ENCODE measurements at places on chromosomes 6 and 20.

DNA sequence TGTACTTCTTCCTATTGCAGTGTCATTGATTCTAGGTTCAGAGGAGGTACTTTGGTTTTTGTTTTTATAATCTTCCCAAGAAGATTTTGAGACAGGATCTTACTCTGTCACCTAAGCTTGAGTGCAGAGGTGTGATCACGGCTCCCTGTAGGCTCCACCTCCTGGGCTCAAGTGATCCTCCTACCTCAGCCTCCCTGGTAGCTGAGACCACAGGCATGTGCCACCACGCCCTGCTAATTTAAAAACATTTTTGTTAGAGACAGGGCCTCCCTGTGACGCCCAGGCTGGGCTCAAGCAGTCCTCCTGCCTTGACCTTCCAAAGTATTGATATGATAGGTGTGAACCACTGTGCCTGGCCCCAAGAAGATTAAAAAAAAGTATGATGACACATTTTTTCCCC is 3.4 kb upstream of the SLC17A5 start:
- DNase-seq: no peak

GRCh38 chr6:43708860-43709653 is 21.5 kb upstream of the MRPS18A start:
- DNase-seq: no peak

GRCh38 chr6:160419488-160419887 is 71.3 kb downstream of the SLC22A3 start:
- DNase-seq: no peak

DNA sequence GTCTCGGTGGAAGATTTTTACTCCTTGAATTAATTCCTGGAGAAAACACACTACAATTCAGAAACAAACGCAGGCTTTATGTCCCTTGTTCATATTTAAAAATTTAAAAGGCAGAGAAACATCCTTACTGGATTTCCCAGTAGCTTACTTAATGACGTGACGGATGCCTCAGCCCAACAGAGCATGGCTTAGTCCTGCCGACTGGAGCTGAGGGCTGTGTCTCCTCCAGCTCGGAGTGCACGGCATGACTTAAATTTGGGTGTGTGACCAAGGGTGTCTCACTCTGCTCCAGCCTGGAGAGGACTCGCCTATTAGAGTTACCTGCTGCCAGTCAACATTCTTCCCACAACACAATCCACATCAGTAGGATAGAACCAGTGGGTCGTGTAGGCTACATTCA is 107.1 kb downstream of the PSMB1 start:
- DNase-seq: no peak

DNA sequence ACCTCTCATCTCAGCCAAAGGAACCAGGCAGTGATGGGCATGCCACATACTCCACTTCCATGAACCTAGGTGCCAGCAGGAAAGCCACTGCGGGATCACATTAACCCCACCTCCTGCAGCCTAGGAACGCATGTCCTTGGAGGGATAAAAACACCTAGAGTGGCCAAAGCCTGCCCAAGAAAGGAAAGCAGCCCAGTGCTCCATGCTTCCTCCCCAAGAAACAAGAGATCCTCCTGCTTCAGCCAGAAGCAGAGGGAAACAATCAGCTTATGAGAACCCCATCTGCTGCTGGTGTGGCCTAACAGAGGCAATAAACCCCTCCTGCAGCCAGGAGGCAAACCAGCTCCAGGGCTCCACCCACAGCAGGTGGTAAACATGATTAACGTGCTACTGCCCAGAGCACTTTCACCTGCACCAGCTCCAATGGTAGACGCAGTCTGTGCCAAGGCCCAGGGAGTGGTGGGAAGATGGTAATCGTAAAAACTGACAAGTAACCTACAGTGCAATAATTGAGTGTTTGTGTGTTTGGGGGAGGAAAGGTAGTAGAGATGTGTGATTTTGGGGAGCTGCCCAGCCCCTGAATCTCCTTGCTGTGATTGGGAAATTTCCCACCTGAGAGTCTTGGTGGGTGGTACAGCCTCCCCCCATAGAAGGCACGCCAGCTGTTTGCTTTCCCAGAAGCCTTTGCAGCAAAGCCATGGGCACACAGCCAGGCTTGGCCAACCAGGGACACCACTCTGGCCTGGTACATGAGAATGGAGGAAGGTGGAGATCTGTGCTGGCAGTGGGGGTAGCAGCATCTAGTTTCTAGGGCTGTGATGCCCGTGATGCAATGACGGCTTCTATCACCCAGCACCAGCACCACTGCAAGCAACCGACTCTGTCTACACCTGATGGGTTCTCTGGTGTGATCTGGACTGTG is 50.6 kb upstream of the TBC1D7 start:
- no peak for DNase-seq

GRCh38 chr6:52994031-52994838 is 849 bp downstream of the GSTA4 start:
- DNase-seq: no peak

DNA sequence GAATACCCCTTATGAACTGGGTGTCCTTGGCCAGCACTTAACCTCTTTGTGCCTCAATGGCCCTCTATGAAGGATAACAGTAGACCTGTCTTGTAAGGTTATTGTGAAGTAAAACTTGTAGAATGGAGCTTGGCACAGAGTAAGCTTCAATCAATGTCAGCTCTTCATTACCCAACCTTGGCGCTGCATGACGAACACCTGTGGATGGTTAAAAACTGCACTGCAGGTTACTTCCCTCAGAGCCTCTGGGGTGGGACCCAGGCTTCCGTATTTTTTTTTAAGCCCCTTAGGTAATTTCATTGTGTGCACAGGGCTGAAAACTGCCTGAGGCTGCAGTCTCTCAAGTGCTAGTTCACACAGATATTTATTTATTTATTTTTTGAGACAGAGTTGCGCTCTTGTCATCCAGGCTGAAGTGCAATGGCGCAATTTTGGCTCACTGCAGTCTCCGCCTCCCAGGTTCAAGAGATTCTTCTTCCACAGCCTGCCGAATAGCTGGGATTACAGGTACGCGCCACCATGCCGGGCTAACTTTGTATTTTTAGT is 42.8 kb upstream of the SLC23A2 start:
- no peak for DNase-seq

DNA sequence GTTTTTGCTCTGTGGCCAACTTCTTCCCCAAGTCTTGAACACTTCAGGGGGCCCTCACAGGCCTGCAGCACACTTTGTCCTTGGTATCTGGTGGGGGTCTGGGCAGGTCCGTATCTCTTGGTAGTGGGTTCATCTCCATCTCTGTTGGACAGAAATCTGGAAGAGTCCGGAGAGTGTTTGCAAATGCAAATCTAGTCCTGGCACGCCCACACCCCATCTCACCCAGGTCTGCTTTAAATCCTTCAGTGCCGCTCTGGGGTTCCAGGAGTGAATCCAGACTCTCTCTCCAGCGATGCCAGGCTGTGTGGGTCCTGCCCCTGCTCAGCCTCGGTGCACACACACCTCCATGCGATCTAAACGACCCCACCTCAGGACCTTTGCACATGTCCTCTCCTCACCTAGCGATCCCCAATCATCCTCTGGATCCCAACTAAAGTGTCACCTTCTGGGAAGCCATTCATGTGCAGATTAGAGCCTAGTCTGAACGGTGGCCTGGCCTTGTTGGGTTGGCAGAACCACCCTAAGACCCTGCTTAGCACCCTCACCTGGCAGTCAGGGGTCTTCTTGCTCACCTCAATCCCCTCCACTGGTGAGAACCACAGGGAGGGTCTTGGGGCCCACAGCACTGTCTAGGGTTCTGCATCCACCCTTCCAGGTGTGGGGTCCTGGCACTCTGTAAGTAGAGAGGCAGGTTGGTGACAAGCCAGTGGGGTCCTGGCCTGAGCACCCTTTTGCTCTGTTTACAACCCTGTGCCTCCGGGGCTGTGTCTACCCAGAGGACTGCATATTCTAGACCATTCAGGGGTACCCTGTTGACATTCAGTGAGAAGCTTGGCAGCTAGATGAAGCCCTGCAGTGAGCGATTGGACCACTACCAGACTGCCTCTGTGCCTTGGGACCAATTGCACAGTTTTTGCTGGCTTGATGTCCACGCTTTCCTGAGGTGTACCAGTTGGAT is 100.8 kb downstream of the SYCP2 start:
- DNase-seq: no peak

GRCh38 chr6:43724914-43725642 is 37.5 kb upstream of the MRPS18A start:
- DNase-seq: peak; percentile 48

DNA sequence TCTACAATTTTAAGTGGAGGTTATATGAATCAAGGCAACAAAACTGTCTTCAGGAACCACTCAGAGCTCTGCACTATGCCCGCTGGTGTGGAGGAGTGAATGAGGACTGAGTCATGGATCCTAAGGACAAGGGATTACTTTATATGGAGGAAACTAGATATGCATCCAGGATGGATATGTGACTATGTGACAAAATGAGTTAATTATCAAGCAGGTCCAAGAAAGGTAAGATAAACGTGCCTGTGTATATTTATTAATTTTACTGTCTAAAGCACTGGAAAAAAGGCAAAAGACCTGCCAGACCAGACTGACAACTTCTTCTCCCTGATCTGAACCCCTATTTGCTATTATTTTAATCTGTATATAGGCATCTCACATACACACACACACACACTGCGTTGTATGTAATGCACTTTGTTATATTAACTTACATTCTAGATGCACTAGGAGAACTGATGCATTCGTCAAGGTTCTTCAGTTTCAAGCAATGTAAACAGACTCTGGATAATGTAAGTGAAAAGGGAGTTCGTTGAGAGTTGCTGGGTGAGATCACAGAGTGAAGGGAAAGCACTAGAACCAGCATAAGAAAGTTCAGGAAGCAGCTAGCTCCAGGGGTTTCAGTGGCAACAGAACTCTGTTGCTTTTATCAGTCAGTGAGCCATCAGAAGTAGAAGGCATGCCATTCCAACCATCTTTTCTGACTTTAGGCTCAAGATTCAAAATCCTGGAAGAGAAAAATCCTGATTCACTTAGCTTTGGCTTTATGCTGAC is 26.4 kb upstream of the ADGRG6 start:
- no peak for DNase-seq

GRCh38 chr20:60804918-60805630 is 447.0 kb upstream of the CDH4 start:
- DNase-seq: no peak

- no peak for DNase-seq
These were observed 42.5 kb downstream of the EIF2S2 start for GRCh38 chr20:34069341-34070078.

GRCh38 chr20:9092655-9093054 is 23.8 kb downstream of the PLCB4 start:
- DNase-seq: no peak

- DNase-seq: no peak
These were observed 155.9 kb downstream of the NRN1 start for GRCh38 chr6:5850848-5851255.

DNA sequence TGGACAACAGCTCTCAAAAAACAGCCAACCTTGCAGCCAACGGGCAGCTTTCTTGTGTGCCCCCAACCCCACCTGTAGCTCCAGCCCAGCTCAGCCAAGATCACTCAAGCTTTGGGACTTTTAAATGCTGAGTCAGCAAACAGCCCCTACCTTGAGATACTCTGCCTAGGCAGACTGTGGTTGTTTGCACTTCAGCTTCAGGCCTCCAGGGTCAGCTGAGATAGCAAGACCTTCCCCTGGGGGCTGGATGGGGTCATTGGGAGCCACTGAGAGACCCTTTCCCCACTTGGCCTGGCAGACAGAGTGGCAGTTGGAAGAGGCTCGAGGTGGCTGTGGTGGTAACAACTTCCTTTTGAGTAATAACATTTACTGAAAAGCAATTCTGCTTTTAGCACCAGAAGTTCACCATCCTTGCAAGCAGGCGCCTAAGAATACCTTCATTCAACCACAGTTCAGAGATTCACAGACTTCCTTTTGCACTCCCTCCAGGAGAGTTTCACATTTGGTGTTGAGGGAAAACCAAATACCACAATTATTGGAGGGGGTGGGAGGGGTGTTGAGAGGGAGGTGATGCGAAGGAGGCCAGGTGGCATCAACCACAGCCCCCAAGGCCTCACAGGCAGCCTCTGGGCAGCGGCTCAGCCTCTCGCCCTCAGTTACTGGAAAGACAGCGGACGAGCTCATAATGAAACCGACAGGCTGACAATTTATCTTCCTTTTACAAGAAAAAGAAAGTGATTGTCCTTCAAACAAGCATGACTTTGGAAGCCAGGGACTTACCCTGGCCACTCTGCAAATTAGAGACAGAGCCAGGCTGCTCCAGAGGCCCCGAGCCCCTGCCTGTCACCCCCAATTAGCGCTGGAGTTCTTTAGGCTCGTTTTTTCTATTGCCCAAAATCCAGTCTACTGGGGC is 148.1 kb downstream of the CEBPB start:
- no peak for DNase-seq

DNA sequence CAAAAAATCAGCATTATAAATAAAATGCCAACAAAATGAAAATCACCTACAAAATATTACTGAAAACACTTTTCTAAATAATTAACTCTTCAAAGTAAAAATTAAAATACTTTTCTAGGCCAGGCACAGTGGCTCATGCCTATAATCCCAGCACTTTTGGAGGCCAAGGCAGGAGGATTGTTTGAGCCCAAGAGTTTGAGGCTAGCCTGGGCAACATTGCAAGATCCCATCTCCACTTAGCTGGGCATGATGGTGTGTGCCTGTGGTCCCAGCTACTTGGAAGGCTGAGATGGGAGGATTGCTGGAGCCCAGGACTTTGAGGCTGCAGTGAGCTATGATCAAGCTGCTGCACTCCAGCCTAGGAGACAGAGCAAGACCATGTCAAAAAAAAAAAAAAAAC is 6.4 kb downstream of the SERPINB9 start:
- DNase-seq: no peak

- DNase-seq: no peak
These were observed 19.4 kb upstream of the KCNK16 start for GRCh38 chr6:39341937-39342336.

DNA sequence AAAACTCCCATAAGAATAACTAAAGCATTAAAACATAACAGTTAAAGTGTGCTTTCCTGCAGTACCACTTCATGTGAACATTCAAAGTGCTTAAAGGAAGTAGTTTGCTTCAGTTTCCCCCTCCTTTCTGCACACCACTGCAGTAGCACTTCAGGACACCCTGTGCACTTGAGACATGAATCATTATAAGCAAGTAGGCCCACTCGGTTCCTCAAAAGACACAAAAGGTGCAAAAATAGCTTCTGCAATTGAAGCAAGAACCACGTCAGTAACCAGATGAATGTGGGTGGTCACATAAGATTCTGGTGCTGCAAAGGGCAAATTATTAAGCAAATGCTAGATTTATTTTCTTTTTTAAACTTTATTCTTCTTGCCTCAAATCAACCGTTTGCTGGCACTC is 160.6 kb downstream of the HIVEP2 start:
- no peak for DNase-seq
